NCI-H2107 (cell line): ENCODE measurements at places on chromosomes 12 and 14.

DNA sequence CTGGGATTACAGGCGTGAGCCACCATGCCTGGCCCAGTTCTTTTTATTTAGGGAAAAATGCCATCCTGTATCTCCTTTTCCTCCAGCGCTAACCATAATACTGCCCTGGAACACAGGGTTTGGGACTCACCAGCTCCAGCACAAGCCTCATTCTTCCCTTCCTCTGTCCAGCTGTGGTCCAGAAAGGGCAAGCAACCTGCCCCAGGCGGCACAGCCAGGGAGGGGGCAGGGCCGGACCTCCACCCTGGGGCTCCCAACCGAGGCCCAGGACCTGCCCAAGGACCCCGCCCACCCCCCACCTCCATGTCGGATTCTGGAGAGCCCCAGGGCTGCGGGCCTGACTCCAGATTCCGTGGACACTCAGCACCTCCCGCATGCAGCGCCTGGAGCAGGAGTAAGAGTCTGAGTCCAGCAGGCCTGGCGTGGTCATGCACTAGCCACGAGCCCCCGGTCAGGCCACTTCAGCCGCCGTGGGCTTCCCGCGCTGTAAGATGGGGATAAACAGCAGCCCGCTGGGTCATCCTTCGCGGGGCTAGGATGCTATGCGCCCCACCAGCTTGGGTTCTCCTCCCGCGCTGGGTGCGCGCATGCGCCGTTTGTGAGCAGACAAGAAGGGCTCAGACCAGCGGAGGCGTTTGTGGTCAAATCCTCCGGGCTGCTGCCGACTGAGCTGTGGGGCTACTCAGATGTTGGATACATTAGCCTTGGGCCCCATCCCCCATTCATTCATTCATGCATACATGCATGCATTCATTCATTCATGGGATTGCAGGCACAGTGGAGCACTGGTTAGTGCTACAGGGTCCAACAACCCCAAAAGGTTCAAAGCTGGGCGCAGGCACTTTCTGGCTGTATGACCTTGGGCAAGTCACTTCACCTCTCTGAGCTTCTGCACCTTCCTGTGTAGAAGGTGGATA is 16.3 kb downstream of the TMEM119 start:
- no peak for DNase-seq

DNA sequence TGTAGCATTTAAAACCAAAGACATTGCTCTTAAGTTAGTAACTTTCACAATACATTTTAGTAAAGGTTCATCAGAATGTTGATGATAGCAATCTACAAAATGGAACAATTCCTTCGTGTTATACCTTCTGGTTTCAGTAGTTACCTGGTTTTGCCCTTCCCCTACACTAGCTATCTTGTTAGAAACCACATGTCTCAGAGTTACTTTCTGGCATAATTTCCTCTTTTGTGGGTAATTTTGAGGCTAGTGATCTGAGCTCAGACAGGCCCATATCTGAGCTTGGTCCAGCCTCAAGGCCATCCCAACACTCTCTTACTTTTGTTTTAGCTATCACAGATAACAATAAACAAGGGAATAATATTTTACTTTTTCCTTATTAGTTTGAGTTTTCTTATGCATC is 196.9 kb downstream of the KITLG start:
- no peak for DNase-seq

- no peak for DNase-seq
Observed at GRCh38 chr12:95487024-95487423, 13.1 kb downstream of the METAP2 start.

DNA sequence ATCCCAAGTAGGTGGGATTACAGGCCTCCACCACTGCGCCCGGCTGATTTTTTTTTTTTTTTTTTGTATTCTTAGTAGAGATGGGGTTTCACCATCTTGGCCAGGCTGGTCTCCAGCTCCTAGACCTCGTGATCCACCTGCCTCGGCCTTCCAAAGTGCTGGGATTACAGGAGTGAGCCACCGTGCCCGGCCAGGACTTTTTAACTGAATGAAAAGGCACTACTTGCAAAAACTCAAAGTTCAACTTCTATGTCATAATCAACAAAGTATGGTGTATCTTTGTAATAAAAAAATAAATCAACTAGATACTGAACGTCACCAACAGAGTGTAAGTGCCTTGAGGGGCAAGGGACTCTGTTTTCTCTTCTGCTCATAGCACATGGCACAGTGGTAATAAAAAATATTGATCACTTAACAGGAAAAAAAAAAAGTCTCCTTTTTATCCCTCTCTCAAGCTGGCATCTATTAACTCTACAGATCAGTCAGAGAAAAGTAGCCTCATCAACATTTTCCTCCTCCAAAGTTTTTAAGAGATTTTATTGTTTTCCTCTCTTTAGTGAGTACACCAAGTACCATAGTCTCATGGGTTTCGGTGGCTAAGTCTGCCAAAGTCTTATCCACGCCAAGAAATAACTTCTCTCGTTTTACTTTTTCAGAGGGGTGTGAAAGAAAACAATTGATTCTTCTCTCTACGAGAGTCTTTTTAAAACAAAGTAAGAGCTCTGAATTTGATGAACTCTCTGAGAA is 10.6 kb upstream of the FOXN3 start:
- DNase-seq, result no peak

- no peak for DNase-seq
Observed at GRCh38 chr12:94969424-94969823, 34.1 kb downstream of the NDUFA12 start.

- DNase-seq, result no peak
Observed at GRCh38 chr14:23433457-23433856, 2.0 kb downstream of the MYH7 start.

GRCh38 chr12:43282106-43282505 is 269.9 kb downstream of the ADAMTS20 start:
- DNase-seq, result no peak

- no peak for DNase-seq
Observed at GRCh38 chr14:25522926-25523325, 473.0 kb upstream of the STXBP6 start.

DNA sequence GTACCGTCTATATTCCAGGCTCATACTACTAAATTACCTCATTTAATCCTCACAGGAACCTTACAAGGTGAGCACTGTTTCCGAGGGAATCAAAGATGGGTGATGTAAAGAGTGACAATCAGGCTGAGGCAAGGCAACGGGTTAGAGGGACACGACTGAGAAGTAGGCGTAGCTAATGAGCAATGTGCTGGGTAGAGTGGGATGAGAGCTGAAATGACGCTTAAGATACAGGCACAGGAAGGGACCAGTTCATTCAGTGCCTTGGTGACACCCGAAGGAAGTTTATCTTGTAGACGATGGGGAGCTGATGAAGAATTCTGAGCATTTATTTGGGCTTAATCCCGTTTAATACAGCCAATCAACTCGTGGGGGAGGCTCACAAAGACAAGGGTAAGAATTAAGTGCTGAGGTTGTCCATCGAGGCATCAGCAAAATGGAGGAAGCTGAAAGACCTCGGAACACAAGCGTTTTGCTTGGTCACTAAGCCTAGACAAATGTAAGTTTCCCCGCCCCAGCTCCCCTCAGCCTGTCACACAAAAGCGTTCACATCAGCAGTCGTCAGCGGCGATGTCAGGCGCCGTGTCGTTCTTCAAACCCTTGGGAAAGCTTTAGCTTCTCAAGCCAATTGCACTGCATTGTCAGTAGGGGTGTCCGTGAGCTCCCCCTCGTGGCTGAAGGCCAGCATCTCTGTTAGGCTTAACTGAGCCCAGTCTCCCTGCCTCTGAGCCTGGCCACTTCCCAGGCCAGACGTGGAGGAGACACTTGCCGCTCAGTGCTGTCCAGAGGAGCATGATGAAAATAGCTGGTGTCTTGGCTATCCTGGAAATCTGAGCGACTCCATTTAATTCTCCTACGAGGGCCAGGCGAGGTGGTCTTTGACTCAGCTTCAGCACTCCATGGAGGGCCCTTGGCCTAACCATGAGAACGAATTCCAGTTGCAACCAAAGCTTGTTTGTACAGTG is 288.5 kb upstream of the G2E3 start:
- DNase-seq, result peak; percentile 82

- no peak for DNase-seq
Observed at GRCh38 chr14:67508956-67509355, 20.4 kb upstream of the TMEM229B start.

DNA sequence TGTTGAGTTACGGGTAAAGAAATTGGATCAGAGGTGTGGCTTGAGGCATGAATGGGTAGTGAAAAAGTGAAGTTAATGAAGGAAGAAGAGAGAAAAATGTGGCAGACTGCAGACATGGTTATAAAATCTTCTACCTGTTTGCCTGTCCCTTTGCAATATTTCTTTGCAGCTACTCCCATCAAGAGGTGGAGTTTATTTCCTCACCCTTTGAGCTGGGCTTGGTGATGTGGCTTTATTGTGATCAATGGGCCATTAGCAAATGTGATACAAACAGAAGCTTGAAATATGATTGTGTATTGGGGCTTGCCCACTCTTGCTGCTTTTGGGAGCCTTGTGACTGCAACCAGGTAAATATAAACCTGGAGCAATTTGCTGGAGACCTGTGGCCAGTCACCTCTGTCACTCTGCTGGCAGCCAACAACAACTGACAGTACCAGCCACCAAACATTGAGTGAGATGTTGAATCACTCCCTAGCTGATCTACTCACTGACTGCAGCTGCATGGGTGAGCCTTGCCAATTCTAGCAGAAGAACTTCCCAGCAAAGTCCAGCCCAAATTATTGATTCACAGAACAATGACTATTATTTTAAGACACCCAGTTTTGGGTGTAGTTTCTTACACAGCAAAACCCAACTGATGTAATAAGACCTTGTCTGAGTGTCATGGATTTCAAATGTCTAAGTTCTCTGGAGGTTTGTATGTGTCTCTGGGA is 151.0 kb upstream of the ATP2B1 start:
- no peak for DNase-seq

DNA sequence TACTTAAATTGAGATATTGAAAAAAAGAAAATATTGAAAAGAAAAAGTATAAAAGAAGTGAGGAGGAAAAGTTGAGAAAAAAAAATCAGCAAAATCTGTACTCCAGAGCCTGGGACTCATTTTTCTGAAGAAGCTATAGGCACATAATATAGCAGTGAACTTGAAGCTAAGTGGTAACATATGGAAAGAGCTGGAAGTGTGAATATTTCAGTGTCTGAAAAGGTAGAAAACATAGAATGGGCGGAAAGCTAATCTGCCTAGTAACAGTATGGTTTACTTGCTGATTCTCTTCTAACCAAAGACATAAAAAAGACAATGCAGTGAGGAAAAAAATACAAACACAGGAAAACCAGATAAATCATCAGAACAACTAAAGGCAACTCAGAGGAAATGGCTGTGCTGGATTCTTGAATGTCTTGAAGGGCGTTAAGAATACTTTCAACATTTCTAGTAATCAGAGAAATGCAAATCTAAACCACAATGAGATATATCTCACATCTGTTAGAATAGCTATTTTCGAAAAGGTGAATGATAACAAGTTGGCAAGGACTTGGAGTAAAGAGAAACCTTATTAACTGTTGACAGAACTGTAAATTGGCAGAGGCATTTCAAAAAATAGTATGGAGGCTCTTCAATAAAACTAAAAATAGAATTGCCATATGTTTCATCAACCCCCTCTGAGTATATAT is 784.6 kb downstream of the LRFN5 start:
- no peak for DNase-seq

DNA sequence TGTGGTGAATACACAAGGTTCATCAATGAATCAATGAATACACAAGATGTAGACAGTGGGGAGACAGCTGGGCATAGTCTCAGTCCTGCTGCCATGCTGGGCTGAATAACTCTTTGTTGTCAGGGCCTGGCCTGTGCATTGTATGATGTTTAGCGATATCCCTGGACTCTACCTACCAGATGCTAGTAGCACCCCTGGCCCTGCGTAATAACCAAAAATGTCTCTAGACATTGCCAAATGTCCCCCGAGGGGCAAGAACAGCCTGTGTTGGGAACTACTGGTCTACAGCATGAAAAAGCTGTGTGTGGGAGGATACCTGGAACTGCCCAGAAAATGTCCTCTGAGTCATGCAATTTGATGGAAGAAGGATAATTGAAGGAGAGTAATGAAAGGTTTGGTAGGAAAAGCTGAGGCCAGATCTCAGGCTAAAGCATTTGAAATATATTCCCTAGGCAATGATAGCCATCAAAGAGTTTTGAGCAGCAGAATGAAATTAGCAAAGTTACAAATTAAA is 128.2 kb downstream of the TMEM30B start:
- no peak for DNase-seq

GRCh38 chr14:77228056-77228455 is 43.0 kb downstream of the NGB start:
- DNase-seq, result no peak

GRCh38 chr12:26231470-26231869 is 36.1 kb downstream of the SSPN start:
- DNase-seq, result no peak

- no peak for DNase-seq
Observed at GRCh38 chr12:54040148-54040494, 7.3 kb downstream of the HOXC5 start.

DNA sequence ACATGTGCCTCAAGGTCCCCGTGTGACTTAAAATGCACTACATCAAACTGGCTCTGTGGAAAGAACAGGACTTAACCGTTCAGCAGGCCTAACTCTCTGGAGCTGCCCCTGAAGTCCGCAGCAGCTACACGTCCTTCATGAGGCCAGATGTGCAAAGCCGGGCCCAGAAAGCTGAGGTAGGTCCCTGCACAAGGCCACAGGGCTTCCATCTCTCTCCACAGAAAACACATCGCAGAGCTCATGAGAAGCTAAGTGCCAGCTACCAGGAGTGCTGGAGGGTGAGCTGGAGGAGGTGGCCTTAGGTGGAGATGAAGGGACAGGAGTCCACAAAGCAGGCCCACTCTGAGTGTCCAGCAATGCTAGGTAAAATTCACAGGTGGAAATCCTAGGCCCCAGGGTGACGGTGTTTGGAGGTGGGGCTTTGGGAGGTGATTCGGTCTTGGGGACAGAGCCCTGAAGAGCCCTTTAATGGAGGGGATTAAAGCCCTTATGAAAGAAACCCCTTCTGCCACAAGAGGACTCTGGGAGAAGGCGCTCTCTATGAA is 52.4 kb downstream of the VCPKMT start:
- no peak for DNase-seq

- DNase-seq, result no peak
Observed at GRCh38 chr12:101501410-101501995, 26.4 kb downstream of the SPIC start.

DNA sequence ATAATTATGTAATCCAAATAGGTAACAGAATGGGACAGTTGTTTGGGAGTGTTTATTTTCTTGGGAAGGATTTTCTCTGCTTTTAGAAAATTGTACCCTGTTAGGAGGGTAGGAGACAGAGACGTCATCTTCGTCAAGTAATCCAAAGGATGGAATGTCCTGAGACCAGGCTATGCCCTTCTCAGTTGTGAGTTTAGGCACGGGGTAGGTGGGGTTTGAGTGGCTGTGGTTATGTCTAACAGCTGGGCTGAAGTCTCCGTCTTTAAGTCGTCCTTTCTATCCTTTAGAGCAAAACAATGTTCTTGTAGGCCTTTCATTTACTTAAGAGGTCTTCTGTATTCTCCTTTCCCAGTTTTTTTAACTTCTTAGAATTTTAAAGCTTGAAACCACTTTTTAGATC is 5.7 kb downstream of the SOCS2 start:
- DNase-seq, result no peak
